AG04449 (cell line): ENCODE measurements at places on chromosomes 6 and 20.

- DNase-seq = no peak
Measured at GRCh38 chr20:25207960-25208534, 12.5 kb downstream of the ENTPD6 start.

- DNase-seq = no peak
Measured at GRCh38 chr6:85672623-85673022, 29.9 kb upstream of the SYNCRIP start.

DNA sequence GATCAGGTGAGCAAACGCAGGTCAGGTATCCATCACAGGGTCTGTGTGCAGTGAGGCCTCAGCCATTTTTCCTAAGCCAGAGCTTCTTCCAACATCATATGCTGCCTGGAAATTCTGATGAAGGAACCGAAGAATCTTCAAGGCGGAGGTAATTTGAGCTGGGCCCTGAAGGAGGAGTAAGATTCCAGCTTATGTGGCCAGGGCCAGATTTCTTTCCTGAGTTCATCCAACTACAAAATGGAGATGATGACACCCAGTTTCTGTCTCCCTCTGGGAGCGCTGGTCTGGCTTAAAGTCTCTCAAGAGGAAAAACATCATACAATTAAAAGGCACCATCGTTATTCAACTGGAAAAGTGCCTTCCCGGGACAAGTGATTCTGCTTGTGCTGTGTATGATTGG, 6.9 kb upstream of the MANBAL start:
- DNase-seq = no peak

GRCh38 chr6:89050697-89051096, 29.9 kb upstream of the PNRC1 start:
- no peak for DNase-seq

DNA sequence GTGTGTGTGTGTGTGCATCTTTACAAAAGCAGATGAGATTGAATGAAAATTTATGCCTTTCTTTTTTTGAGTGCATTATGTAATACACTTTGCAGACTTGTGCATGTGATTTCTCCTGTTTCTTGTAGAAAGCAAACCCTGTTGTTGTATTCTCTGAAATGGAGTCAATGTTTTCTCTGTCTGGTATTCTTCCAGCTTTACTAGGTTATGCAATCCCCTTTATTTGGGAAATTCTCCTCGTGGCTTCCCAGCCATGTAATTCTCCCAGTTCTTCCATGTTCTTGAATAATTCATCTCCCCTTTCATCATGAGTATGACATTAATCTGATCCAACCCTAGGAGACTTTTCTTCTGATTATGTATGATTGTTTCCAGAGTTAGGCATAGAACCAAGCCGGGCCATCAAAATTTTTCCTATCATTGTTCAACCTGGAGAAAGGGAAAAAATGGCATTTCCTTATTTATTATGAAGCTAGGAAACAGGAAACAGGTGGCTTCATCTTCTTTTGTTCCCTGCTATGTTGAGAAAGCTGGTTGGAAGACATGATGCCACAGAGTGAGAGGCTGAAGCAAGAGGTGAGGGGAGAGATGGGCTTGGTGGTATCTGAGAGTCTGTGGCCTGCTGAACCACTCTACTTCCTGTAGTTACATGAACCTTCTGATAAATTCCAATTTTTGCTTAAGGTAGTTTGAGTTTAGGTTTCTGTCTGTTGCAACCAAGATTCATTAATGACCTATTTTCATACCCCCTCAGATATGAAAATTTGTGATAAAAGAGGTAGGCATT, 68.8 kb downstream of the PRL start:
- DNase-seq = no peak

GRCh38 chr20:10812759-10813327, 139.0 kb upstream of the JAG1 start:
- DNase-seq = no peak

DNA sequence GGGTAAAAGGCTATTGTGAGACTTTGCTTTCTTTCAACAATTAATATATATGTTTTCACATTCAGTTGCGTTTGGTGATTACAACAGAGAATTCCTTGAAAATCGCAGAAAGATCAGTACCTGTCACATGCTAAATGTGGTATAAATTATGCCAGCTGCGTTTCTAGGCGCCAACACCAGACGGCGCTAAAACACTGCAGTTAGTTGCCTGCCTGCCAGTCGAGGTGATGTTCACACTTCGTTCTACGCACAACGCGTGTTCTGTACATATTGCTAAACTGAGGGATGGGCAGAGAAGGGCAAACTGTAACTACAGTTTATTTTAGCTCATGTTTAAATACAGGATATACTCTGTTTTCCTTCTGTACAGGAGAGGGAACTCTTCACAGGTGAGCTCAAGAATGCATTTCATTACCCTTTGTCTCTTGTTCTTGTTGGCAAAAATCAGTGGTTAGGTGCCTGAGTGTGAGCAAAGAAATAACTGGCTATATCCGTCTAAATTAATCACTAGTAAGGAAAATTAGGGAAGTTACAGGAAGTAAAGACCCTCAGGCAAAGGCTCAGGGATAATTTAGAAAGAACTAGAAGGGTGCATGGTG, 100.1 kb upstream of the RGS17 start:
- DNase-seq = no peak

- DNase-seq = no peak
Measured at GRCh38 chr6:83872386-83873118, 13.1 kb downstream of the CYB5R4 start.

DNA sequence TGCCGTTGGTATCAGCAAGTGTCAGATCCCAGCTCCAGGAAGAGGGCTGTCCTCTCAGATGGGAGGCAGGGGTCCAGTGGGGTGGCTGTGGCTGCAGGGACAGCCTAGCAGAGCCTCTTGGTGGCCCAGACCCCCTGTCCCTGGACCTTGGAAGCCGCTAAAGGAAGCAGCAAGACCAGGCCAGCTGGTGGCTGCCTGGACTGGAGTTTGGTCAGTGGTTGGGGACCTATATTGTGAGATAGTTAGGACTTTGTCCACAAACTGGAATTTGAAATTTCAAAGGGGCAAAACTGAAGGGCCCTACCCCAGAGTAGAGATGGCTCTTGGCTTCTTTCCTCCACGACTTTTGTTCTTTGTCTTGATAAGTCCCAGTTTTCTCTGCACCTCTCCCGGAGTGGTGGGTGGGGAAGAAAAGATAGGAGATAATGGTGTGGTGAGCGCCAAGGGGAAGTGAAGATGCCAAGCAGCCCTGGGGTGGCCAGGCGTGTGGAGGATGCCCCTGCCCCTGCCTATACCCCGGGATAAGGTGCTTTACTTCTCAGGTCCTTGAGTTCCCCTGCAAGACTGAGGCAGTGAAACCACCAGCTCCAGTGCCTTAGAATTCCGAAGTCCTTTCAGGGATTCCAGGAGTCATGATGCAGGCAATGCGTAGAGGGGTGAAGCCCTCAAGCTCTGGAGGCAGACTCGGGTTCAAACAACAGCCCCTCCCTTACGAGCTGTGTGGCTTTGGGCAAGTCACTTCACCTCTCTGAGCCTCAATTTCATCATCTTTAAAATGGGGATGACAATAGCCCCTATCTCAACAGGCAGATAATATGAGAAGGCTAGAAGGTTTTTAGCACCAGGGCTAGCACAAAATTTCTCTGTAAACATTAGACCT, 40.2 kb downstream of the HNF4A start:
- DNase-seq = no peak

DNA sequence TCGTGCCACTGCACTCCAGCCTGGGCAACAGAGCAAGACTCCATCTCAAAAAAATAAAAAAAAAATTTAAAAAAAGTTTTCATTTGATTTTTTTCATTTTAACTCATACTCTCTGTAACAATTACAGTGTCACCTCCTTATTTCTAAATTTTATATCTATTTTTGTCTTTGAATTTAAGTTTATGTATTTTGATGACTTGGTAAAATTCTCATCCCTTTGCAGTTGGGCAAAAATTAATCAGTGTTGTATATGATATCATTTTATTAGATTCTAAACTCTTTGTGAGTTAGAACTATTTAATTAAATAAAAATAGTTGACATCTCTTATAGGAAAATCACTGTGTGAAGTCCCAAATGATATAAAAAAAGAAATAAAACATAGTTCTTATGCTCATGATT, 270.7 kb downstream of the PLCB1 start:
- no peak for DNase-seq

DNA sequence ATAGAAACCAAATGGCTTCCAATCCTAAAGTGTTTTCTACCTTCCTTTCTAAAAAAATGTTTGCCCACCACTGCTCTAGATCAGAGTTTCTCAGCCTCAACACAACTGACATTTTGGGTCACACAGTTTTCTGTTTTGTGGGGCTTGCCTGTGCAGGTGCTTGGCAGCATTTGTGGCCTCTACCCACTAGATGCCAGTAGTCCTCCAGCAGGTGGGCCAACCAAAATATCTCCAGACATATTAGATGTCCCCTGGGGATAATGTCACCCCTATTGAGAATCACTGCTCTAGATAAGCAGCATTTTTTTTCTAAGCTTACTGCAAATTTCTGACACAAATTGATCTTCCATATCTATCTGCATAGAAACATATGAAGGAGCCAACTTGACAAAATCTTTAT, 26.3 kb upstream of the EPM2A start:
- DNase-seq = no peak

- no peak for DNase-seq
Measured at GRCh38 chr6:7424058-7424457, 34.5 kb downstream of the RIOK1 start.

GRCh38 chr6:152124429-152125074, 317.1 kb downstream of the ESR1 start:
- no peak for DNase-seq

DNA sequence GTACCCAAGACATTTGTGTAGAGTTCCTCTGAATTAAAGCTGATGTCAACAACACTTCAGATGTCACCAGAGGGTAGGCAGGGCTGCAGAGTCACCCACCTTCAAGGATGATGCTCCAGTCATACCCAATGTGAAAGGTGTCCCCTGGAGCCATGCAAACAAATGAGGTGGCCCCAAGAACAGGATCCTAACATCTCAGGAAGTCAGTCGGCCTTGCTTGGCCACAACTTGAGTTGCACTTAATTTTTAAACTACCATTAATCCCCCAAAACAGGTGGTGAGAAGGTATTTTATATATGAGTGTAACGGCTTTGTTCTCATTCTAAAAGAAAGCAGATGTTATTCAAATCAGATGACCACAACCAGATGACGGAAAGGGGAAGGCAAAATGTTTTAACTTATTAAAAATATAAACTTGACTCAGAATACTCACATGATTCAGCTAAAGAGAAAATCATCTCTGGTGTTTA, 21.1 kb upstream of the SERPINB1 start:
- no peak for DNase-seq

DNA sequence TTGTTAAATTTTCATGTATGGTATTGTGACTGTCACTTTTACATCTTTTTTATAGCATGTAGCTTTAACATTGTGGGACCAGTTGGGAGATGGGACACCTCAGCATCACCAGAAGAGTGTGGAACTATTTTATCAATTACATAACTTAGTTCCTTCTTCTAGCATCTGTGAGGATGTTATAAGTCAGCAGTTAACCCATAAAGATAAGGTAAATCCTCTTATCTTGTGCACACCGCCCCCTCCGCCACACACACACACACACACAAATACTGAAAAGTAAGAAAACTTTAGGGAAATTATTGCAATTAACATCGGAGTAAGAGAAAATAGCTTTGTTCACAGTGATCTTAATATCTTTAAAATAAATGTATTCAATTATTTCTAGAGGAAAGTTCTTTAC, 60.9 kb downstream of the PGM3 start:
- no peak for DNase-seq

GRCh38 chr6:151118461-151119123, 121.2 kb upstream of the AKAP12 start:
- DNase-seq = no peak

DNA sequence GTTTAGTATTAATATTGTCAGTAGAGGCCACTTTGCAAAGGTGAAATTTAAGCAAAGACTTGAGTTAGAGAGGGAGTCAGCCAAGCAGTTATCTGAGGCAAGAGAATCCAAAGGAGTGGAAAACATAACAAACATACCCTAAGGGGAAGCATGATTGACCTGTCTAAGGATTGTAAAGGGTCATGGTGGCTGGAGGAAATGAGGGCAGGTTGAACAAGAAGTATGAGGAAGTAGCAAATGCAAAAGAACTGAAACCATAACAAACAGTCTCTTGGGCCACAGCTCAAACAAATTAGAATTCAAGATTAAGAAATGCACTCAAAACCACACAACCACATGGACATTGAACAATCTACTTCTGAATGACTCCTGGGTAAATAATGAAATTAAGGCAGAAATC, 103.2 kb downstream of the FBXO5 start:
- no peak for DNase-seq

DNA sequence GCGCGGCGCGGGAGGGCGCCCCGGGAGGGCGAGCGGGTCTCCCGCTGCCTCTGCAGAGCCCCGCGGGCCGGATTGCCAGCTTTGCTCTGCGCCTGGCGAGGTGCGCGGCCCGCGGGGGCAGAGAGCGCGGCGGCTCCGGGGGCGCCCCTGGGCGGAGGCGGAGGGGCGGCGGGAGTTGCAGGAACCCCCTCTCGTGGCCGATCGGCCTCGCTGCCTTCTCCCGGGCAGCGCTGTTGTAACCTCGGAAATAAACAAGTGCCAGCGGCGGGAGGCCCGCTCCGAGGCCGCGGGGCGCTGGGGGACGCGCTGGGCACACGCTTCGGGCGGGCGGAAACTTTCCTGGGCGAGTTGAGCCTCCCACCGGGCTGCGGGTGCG, 1.2 kb downstream of the CDH4 start:
- DNase-seq = no peak

- DNase-seq = no peak
Measured at GRCh38 chr6:150813993-150814359, 51.5 kb upstream of the MTHFD1L start.

DNA sequence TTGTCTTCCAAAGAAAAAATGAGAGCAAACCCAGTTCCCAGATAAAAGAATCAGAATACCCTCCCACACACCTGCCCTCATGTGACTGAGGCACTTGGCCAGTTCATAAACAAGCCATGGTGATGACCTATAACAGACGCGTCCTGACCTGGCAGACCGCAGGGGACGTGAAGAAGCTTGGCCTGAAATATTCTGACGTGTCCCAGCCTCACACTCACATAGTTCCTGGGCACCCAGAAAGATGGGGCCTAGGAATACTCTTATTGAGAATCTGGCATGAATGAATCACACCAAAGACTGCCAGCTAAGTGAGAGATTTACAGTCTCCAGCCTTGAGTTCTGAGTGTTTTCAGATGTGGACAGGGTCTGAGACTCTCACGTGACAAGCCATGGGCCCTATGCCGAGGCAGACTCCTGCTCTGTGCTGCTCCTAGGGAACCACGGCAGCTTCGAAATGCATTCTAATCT, 17.2 kb upstream of the MAP3K4 start:
- DNase-seq = peak; percentile 96
